ENCODE measurements at places on chromosomes 7 and 10.
A peak's percentile ranks its signal among the peaks of the same experiment; 100 is the strongest.

DNA sequence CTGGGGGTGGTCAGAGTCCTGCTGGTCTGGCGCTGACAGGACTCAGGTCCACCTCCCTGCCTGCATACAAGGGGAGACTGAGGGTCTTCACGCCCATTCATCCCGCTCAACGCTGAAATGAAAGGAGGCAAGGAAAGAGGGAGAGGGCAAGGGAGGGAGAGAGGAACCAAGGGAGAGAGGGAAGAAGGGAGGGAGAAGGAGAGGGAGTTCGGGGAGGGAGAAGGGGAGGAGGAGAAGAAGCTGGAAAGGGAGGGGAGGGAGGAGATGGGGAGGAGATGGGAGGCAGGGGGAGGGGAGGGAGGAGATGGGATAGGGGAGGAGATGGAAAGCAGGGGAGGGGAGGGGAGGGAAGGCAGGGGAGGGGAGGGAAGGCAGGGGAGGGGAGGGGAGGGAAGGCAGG lies 69.4 kb upstream of the INPP5A start:
- DNase-seq: no peak

- no peak for DNase-seq
Measured at GRCh38 chr10:23611308-23612029, 172.6 kb downstream of the OTUD1 start.

DNA sequence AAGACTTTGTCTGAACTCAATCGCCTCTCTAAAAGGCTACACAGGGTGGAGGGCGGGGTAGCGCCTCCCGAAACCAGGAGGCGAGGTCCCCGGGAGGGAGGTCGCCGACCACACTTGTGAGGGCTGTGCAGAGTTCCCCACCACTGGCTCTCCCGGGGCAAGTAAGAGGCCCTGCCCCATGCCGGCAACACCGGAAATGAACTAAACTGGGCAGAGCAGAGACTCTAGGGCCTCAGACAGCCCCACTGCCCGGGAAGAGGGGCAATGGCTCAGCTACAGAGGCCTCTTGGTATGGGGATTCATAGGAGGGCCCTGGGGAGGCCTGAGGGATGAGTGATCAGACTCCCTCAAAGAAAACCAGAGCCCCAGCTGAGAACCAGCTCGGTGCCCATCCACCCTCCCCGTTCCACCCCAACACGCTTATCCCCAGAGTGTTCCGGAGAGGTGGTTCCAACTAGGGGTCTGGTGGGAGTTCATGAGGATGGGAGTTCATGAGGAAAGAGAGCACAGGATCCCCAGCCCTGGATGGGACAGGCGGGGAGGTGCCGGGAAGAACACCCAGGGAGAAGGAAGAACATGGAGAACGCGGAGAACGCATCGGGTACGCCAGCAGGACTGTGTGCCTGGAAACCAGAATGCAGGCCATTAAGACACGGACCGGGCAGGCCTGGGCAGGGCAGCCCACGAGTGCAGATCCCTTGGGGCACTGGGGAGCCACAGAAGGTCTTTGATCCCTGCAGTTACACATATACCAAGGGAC lies 89.4 kb upstream of the MYL10 start:
- no peak for DNase-seq

DNA sequence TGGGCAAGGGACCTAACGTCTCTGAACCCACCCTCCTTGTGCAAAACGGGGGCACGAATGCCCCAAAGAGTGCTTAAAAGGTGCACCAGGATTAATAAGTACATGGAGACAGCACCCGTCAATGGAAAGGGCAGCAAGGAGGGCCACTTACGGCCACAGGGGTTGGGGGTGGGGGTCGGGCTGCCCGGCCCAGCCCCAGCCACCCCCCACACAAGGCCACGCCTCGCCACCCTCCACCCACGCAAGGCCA lies 213.4 kb downstream of the MAD1L1 start:
- DNase-seq: no peak

GRCh38 chr7:31874631-31875386 lies 187.8 kb downstream of the PPP1R17 start:
- DNase-seq: no peak

GRCh38 chr10:6871128-6871527 lies 291.1 kb upstream of the PRKCQ start:
- DNase-seq: no peak

- DNase-seq: no peak
Measured at GRCh38 chr10:97011397-97011796, 174.4 kb downstream of the SLIT1 start.

DNA sequence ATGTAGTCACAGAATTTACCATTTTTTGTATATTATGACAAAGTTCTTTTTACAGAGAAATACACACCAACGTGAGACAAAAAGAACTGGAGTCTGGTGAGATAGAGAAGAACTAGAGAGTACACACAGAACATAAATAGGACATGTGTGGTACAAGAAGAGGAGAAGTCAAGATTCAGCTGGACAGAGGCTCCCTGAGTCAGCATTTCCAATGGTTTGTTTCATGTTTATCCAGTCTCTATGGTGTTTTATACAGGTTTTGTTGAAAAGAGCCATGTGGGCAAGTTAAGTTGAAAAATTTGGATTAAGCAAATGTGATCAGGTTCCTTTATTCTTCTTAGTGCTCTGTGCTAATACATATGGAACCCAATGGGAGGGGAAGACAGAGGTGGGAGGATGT lies 105.5 kb upstream of the AKR1E2 start:
- no peak for DNase-seq

DNA sequence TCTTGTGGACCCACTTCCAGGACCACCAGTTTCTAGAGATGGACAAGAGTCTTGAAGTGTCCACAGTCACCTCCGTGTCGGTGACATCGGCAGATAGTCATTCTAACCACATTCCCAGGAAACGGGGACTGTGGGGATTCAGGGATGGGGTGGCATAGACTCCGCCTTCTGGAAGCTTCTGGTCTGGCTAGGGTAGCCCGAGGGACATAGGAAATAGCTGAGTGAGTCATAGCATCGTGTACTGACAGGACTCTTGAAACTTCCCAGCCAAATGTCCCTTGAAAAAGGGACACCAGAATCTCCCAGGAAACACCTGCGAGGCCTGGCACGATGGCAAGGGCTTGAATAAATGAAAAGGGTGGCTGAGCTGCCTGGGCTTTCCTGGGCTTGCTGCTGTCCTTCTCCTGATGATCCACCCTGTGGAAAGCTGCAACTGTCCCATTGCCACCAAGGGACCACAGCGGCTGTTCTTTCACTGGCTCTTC lies 84.1 kb upstream of the LRRC4 start:
- DNase-seq: no peak

DNA sequence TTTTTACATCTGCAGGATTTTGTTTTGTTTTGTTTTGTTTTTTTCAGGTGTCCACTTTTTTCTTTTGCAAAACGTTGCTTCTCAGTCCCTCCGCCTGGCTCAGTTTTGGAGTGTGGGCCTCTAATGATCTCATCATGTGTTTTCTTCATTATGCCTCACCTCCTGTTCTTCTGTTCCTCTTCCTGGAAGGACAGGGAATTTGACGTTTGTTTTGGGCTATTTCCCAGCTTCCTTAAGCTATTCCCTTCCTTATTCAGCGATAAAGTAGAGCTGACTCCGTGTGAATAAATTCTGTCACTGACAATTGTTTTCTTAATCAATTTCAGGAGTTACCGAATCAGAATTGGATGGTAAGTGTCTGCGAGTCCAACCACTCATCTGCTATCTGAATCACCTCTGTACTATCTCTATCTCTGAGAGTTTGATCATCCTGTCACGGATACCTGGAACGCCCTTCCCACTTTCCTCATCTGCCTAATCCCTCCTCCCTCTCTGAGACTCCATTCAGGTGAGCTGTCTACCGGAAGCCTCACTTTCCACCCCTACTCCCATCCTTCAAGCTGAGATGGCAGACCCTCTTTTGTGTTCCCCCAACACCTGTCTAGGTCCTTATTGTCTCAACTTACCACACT lies 218.4 kb downstream of the GATA3 start:
- DNase-seq: no peak

DNA sequence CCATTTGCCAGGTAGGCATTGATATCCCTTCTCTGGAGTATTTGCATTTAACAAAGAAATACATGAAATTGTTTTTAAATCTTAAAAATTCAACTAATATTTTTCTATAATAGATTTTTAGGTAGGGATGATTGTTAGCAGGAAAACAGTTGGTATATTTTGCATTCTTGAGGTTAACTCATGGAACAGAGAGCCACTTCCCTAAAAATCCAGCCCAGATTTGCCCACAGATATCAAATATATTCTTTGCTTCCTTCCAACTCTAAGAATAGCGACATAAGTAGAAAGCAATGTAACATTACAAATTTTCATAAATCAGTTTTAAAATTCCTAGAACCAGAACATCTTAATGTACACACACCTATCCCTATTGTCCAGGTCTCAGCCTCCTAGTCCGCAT lies 45.0 kb upstream of the ANLN start:
- no peak for DNase-seq

GRCh38 chr10:104299031-104299904 lies 30.3 kb downstream of the GSTO2 start:
- DNase-seq: no peak

DNA sequence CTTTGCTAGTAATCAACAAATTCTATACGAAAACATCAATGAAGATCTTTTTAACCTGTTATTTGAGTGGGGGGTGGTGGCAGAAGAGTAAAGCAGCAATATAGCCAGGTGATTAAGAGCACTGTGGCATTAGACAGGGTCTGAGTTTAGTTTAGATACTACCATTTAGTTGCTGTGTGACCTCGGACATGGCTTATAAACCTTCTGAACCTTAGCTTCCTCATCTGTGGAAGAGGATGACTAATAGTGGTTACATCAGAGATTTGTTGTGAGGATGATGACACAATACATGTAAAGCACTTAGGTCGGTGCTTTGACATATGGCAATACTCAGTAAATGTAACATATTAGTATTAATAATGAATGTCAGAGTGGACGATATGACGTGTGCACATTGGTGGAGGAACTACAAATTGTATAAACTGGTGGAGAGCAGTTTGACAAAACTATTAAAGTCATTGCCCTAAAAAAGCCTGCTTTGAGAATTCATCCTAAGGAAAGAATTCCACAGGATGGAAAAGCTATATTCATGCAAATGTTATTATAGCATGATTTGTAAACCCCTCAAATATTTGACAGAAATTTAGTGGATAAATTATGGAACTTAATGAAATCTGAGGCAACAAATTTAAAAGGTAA lies 24.3 kb downstream of the SPAG6 start:
- DNase-seq: peak; percentile 10

GRCh38 chr10:89367529-89367928 lies 10.3 kb upstream of the IFIT1B start:
- DNase-seq: no peak

DNA sequence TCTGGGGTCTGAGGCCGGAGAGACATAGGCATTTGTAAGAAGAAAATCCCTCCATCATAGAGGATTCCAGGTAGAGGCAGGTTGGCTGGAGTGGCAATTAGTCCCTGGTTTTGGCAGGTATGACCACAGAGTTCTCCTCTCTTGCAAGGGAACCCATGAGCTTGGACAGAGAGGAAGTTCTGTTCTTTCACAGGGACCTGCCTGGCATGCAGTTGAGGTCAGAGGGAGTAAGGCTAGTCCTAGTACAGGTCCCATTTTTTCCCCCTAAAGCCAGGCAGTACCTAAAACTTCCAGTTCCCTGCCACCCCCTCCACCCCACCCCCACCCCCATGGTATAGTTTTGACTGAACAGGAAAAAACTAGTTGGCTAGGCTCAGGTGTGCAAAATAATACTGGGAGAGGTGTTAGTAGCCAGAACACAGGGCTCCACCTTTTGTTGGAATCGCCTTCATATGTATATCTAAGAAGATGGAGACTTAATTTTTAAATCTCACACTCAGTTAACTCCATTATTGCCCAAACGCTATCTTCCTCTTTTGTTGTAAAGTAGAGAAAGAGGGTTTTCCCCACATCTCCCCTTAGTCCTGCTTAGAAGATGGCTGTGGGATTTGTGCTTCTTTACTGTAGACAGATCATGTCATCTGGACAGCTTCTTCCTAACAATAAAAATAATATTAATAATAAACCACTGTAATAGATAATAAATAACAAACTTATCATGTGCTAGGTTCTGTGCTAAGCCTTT lies 188.1 kb downstream of the TCF7L2 start:
- DNase-seq: no peak

GRCh38 chr7:19327018-19327417 lies 181.8 kb upstream of the FERD3L start:
- DNase-seq: no peak

- DNase-seq: no peak
Measured at GRCh38 chr10:112907893-112908292, 42.2 kb upstream of the TCF7L2 start.

DNA sequence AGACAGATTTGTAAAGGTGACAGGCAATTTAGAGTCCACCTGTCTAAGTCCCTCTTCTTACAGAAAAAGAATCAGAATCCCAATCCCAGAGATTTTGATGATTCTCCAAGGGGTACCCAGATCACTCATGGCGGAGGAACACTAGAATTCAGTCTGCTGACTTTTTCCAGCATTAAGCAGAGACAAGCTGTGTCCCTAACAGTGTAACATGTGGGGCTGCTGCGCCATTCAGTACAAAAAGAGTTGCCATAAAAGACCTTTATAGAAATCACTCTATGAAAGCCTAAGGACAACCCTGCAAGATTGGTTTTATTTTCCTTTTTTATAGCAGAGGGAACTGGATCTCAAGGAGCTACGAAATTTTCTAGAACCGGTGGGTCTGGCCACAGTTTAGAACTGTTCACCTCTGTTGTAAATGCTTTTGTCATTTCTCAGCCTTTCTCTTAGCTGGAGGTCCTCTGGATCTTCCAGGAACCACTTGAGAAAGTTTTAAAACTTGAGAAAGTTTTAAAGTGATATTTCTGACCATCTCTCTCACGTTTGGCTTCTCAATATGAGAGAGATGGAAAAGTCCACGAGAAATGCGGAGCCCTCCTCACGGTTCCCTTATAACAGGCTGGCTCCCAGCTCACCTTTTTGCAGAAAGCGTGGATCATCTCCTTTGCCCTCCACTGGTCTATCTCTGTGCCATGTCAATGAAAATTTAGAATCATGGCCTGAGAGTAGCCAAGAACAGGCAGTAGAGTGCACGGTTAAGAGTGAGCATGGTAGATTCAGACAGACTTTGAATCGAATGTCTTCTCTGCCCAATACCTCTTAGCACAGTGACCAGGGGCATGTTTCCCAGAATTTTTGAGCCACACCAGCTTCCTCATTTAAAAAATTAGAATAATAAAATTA lies 826 bp downstream of the GIMAP7 start:
- DNase-seq: no peak

- DNase-seq: no peak
Measured at GRCh38 chr10:86500846-86501245, 20.7 kb downstream of the WAPL start.

- DNase-seq: no peak
Measured at GRCh38 chr10:88121361-88121760, 257.9 kb downstream of the PTEN start.

DNA sequence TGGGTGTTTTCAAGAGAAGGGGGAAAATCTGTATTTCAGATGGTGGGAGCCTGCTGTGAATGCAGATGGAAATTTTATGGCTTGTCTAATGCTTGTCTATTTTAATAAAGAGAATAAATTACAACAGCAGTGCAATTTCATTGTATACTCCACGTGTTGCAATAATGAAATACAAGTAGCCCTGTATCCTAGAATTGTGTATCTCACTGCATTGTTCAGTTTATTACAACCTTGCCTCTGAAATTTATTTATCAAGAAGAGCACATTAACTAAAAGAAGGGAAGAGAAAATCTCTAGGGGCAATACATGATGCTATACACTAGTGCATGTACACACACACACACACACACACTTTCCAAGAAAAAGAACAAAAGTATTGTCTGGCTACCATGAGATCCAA lies 21.8 kb downstream of the ANK3 start:
- DNase-seq: no peak

- DNase-seq: no peak
Measured at GRCh38 chr10:79378647-79379511, 31.6 kb downstream of the PPIF start.

- no peak for DNase-seq
Measured at GRCh38 chr10:26969145-26969926, 108.6 kb upstream of the ABI1 start.
